Naive thymus-derived CD8-positive, alpha-beta T cell (primary cell): ENCODE measurements at places on chromosomes 1 and 21.

DNA sequence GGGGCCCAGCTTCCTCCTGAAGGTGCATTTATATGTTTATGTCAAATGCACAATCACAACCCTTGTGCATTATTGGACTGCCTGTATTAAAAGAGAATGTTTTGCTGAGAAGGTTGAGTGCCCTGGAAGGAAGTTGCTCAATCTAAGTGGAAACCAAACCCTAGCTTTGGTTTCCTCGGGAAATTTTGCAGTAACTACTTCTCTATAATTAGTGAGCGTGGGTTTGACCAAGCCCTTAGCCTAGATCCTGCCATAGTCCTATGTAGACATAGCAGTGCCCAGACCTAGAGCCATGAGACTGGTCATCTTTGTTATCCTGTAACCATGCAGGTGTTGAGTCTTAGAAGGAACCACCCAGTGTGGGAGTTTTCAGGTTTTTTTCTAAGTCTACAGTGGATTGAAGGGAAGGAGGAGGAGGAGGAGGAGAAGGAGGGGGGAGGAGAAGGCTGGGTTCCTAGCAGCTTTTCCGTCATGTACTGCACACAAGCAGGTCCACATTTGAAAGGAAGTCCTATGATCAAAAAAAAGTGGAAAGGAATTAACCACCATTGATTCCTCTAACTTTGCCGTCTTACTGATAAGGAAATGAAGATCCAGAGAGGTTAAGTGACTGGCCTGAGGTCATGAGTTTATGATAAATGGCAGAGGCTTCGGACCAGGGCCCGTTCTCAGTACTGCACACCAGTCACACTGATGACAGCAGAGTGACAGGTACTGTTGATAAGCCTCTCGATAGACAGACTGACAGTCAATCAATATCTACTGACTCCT is 72.2 kb upstream of the LYST start:
- DNase-seq, result no peak

DNA sequence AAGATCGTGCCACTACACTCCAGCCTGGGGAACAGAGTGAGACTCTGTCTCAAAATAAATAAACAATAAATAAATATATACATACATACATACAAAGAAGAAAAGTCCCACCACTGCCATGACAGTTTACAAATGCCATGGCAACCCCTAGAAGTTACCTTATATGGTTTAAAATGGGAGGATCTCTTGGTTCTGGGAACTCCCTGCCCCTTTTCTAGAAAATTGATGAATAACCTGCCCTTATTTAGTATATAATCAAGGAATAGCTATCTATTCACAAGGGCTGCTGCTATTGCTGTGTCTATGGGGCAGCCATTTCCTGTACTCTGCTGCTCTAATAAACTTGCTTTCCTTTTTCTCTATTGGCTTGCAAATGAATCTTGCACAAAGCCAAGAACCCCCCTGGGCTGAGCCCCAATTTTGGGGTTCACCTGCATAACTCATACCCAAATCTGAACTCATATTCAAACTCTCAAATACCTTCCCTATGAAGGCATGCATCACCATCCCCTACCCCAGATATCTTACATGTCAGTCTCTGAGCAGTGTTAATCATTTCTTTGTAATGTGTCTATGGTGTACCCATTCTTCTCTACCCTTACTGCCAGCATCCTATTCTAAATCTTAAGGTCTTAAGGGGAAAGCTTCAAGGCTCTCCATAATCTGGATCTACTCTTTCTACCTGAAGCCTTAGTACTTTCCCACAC is 9.0 kb downstream of the GON4L start:
- no peak for DNase-seq

- DNase-seq, result no peak
These were observed 243.1 kb downstream of the FOXD2 start for GRCh38 chr1:47680815-47681475.

- DNase-seq, result no peak
These were observed 45.3 kb upstream of the MTF2 start for GRCh38 chr1:93033785-93034184.

GRCh38 chr21:17527711-17528110 is 14.9 kb downstream of the CXADR start:
- no peak for DNase-seq

DNA sequence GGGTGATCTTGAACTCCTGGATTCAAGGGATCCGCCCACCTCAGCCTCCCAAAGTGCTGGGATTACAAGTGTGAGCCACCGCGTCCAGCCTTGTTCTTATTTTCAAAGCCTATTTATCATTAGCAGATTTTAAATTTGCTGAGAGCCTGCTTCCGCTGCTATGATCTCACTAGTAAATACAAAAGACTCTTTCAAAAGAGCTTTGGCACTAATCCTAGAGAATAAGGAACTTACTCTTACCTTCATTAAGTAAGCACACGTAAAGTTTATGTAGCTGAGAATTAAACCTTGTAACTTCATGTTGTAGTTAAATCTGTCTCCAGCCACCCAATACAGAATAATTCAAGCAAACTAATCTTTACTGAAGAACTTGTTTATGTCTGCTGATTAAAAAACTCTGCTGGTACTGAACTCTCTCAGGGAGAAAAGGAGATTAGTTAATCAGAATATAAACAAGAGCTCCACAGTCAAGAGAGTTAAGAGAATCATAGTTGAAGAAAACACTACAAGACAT is 72.3 kb downstream of the RUSC1 start:
- no peak for DNase-seq

- no peak for DNase-seq
These were observed 4.3 kb upstream of the BCAR3 start for GRCh38 chr1:93685918-93686317.

GRCh38 chr1:244273845-244274619 is 177.7 kb downstream of the ADSS2 start:
- DNase-seq, result no peak

DNA sequence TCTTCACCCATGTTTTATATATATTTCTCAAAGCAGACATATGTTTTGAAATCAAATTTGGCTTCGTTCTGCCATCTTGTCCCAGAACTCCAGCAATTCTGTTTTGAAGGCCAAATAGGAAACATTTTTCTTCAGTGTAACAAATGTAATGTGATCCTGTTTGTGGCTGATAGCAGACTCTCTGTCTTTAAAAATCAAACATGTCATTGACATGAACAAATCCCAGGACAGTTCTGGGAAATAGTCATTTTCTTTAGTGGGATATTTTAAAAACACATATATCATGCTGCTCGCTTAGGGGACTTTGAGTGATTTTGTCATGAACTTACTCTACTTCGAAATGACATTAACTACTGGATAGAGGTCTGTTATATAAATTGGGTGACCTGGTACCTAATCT is 51.4 kb downstream of the HMCN1 start:
- DNase-seq, result no peak

- peak; percentile 30 for DNase-seq
These were observed 66.0 kb downstream of the COL18A1 start for GRCh38 chr21:45470773-45471524.

DNA sequence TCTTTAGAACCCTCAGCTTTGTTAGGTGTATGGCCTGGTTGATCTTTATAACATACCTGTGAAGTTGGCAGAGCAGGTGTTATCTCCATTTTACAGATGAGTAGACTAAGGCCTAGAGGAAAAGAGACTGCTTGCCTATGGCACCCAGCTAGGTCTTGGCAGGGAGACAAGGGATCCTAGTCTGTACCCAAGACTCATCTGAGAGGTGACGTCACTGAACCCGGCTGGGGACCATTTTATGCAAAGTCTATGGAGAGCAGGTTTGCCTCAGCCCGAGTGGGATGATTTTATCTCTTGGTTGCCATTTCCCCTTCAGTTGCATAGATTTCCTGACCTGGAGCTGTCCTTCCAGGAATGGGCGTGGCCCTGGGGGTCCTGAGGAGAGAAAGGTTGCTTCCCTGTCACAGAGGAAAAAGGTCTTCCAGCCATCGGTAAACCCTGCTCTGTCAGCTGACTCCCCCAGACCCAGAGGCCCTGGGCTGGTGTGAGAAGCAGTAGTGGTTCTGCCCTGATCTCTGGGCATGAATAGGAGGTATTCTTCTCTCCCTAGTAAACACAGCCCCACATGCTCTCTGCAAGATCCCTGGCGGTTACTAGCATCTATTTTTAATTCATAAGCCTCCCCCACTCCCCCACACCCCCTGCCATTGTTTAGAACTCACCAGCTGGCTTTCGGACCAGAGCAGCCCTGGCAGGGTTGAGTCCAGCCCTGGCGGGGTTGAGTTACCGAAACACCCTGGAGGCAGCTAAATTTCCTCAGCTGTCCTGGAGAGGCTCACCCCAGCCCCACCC is 19.6 kb downstream of the TMCC2 start:
- DNase-seq, result no peak

GRCh38 chr1:207807326-207807689 is 55.5 kb downstream of the CD46 start:
- no peak for DNase-seq

GRCh38 chr1:72284348-72285073 is 2.2 kb upstream of the NEGR1 start:
- DNase-seq, result peak; percentile 45

GRCh38 chr1:31054349-31054748 is 11.2 kb downstream of the PUM1 start:
- DNase-seq, result no peak

GRCh38 chr1:162674034-162674608 is 41.9 kb downstream of the DDR2 start:
- no peak for DNase-seq

GRCh38 chr1:227437495-227438008 is 119.3 kb upstream of the CDC42BPA start:
- no peak for DNase-seq

GRCh38 chr1:56787330-56787729 is 31.9 kb downstream of the FYB2 start:
- no peak for DNase-seq

GRCh38 chr1:34460193-34460592 is 283.5 kb downstream of the C1orf94 start:
- DNase-seq, result peak; percentile 11

DNA sequence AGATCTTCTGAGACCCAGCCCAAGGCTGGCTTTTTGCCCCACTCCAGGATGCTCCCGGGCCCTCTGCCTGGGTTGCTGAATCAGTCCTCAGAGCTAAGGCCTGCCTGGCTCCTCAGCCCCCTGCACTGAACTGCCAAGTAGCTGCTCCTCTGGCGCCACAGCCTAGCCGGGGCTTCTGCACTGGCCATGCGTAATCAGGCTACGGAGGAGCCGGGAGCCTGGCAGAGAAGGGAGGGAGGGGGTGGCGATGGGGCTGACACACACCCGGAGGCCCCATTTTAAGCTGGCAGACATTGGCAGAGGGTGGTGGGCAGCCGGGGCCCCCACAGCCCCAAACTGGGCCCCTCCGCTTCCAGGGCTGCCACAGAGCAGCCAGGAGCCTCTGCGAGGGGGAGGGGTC is 38.7 kb downstream of the ALPL start:
- DNase-seq, result no peak

DNA sequence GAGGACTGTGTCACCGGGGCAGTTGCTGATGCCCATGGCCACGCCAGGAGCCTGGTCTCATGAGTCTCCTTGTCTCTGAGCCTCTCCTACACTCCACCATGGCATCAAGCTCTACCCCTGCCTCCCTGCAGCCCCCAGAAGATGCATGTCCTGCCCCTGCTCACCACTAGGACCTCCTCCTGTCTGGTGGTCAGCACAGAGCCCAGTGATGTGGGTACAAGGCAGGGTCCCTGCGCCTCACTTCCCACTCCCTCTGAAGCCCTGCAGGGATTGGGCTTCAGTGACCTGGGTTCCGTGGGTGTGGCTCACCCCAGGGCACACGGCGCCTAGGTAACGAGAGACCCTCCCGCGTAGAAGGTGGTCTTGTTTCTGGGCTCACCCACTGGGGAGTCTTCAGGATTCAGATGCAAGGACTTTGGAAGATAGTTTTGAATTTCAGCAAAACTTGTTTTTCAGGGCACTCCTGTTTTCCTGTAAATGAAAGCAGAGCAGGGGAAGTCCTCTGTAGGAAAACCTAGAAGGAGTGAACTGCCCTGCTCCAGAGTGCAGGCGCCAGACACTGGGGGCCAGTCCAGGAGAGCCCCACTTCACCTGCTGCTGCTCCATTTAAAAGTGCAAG is 2.8 kb downstream of the COL18A1 start:
- DNase-seq, result no peak

- DNase-seq, result no peak
These were observed at the start of gene YOD1 for GRCh38 chr1:207051191-207051943. Gene YOD1 (minus strand): TSS chr1:207051208. CDS start chr1:207051030, 178 bp downstream.
